ENCODE measurements at places on chromosomes 7 and 10.

- no peak for DNase-seq
Observed at GRCh38 chr7:156456503-156457115, 184.0 kb upstream of the RNF32 start.

- DNase-seq = no peak
Observed at GRCh38 chr10:13890233-13891127, 303.7 kb downstream of the PRPF18 start.

GRCh38 chr10:13087601-13087985, 12.4 kb upstream of the OPTN start:
- DNase-seq = no peak

- no peak for DNase-seq
Observed at GRCh38 chr10:13349463-13350274, 1.6 kb upstream of the SEPHS1 start.

- no peak for DNase-seq
Observed at GRCh38 chr10:113897693-113898618, 43.5 kb downstream of the NHLRC2 start.

- no peak for DNase-seq
Observed at GRCh38 chr10:110418218-110418617, 79.5 kb upstream of the DUSP5 start.

DNA sequence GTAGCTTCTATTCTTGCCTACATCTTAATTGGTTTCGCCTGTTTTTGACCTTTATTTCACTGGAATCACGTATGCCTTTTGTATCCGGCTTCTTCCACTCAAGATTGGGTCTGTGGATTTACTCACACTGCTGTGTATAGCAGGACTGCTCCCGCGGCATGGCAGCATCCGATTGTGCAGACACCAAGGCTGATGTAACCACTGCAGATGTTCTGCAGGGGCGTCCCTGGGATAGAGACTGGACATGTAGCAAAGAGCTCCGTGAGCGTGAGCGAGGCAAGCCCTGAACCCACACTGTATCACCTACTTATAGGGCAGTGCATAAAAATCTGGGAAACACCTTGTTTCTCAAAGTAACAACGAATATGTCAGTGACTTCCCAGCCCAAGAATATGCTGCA, 11.4 kb upstream of the IDI2 start:
- DNase-seq = no peak

GRCh38 chr10:25901199-25901598, 32.8 kb upstream of the MYO3A start:
- no peak for DNase-seq

GRCh38 chr7:85776691-85777345, 590.0 kb upstream of the SEMA3D start:
- DNase-seq = no peak

DNA sequence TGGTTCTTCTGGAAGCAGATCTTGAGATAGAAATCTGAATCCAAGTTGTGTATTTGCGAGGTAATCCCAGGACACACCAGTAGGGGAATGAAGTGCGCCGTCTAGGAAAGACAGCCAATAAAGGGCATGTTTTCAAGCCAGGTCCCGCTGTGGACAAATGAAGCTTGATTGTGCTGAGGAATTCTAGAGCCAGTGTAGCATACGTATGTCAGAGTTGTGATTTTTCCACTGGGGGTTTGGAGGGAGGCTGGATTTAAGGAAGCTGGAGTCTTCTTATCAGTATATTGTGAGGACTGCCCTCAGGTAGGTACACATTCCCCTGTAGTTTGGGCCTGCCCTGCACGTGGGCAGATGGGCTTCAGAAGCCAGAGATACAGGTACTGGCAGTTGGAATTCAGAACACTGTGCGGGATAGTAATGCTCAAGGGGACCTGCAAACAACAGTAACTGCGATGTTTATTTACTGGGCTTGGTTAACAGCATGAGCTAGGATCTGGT, 50.9 kb downstream of the GALNT11 start:
- DNase-seq = no peak

DNA sequence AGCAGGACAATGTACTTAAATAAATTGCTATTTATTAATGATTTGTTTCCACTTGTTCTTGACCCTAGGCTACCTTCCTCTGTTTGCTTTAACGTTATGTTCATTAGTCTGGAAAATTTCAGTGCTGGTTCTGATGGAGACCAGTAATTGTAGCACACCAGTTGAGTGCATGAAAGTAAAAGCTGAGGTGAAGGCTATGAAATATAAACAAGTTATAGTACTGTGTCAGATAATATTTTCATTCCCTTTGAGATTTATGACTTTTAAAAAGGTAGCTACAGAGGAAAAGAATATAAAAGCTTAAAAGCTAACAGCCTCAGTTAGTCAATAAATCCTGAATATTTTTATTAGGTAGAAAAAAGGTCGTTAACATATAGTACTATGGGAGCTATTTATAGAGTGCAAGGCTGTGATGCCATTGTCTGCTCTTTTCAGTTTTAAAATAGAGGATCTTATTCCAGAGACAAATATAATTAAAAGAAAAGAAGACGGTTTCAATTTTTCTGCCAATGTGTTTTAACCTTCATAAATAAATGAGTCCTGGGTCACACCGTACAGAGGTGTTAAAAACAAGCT, 351.8 kb upstream of the ETV1 start:
- DNase-seq = no peak

- DNase-seq = no peak
Observed at GRCh38 chr7:104096683-104097082, 107.2 kb upstream of the RELN start.

DNA sequence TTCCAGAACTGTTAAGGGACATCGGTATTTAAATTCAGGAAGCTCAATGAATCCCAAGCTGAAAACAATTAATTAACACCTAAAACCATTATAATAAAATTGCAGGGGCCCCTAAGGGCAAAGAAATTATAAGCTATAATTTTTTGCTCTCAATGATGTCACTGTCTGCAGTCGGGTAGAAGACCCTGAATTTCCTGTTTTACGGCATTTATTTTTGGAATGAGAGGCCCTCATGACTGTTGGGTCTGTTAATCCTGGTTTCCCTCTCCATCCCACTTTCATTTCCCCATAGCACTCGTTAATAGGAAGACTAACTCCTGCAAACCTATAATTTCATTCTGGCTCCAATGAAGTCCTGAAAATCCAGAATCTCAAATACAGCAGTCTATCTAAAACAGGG, 25.8 kb upstream of the GPR37 start:
- no peak for DNase-seq

DNA sequence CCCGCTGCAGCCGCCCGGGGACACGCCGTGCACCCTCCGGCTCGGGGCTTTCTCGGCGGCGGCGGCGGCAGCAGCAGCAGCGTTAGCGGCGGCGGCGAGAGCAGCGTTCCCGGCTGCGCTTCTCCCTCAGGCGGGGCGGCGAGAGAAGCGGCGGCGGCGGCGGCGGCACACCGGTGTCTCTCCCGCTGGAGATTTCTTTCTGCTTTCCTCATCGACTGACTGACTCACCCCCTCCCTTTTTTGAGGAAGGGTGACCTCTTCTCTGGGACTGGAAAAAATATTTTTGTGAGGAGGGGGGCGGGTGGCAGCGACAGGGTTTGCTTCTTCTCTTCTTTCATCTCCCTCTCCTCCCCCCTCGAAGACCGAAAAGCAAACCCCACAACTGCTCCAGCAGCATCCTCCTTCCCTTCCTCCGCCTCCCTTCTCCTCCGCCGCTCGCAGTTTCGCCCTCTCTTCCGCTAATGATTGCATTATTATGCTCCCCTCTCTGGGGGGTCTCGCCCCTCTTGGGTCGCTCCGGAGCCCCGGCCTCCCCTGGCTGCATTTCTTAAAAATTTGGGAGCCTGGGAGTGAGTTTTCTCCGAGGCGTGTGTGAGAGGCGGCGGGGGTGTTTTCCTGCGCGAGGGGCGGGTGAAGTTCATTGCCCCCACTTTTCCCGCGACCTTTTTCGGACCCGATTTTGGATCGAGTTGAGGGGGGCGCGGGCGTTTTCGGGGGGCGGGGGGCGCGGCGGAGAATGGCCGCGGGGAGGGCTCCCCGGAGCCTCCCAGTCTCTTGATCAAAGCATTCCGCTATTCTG, 411 bp downstream of the AUTS2 start:
- no peak for DNase-seq

DNA sequence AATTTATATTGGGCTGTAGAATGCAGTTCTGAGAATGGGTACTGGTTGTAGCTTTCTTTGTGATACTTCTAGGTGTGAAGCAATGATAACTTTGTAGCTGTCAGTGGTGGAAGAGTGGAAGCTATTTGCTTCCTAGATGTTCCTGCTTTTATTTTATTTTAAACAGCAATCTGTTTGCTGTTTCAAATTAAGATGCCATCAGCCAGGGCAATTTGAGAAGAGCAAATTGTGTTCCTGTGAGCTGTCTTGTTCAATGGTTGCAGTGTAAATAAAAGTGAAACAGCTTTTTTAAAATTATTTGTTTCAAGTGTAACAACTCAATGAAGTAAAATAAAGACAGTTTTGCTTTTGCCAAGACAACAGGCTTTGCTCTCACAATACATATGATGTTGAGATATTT, 150.8 kb upstream of the TMEM229A start:
- no peak for DNase-seq

- no peak for DNase-seq
Observed at GRCh38 chr7:2915023-2915422, 70.9 kb upstream of the GNA12 start.

DNA sequence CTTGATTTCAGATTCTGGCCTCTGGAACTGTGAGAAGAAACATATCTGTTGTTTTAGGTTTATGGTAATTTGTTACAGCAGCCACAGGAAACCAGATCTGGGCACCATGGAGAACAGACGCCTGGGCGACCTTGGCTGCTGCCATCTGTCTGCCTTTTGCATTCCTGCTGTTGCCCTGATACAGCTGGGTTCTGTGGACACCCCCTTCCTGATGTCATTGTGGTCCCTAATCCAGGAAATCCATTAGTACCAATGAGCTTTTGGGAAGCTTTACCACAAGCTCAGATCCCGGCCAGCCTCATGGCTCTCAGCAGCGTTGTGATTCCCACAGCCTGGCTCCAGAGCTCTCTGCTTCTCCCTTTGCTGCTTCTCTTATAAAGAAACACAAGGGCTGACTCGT, 174.2 kb upstream of the NPS start:
- DNase-seq = no peak

- DNase-seq = no peak
Observed at GRCh38 chr7:116356979-116357378, 142.6 kb upstream of the CAV2 start.

DNA sequence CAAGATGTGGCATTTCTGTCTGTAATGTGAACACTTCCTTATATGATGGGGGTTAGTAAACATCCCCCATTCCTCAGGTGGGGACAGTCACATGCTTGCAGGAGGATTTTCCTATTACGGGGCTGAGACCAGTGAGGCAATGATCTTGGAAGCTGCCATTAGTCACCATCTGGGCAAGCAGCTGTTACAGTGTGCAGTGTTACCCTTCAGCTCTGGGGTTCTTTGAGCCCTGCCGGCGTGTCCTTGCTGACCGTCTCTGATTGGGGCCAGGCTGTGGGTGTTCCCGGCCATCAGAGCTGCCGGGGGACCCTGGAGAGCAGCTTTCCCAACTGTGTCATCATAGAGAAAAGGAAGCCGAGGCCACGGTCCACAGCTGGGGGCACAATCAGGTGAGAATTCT, 126.8 kb upstream of the FAM20C start:
- no peak for DNase-seq

DNA sequence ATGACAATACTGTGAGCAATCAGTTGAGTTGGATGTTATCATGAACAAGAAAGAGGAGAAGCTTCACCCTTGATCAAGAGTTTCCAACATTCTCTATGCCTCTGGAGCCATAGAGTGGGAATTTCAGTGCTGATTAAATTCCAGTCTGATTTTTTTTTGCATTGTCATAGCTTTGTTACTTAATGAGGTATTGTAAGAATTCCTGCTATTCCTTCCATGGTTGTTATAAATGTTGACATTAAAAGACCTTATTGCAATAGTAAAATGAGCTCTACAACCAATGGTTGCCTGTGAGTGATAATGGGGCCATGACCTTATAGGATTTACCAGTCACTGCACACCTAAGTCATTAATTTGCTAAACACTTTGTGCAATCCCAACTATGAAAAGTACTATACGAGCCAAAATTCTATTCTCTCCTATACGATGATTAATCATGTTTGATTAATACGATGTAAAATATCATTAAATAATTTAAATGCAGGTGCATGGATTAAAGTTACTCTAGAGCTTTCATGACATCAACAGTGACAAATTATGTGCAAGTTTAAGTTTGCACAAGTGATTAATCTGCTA, 353.2 kb upstream of the KLF6 start:
- DNase-seq = no peak

- no peak for DNase-seq
Observed at GRCh38 chr7:91043924-91044645, 220.1 kb upstream of the FZD1 start.

- DNase-seq = no peak
Observed at GRCh38 chr7:22418251-22419046, 61.5 kb upstream of the RAPGEF5 start.

DNA sequence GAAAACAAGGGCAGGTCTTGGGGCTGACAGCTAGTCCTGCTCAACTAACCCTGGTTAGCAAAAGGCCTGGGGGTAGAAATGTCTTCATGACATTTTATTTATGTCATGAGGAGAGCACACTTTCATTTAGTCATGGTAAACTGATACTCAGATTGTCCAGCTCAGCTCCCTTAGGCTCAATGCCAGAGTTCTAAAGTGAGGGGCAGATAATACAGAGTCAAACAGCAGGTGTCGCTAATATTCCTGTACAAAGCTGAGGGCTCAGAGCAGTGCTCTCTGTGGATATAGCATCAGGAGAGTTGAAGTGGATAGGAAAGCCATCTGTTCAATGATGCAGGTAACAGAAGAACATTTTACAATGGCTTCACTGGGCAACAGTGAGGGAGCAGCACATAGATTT, 26.8 kb upstream of the CALCR start:
- DNase-seq = no peak

- DNase-seq = no peak
Observed at GRCh38 chr7:27947586-27948278, 207.8 kb downstream of the TAX1BP1 start.

GRCh38 chr10:49395741-49396665, at the start of gene DRGX:
Gene DRGX, minus strand, starts transcription at chr10:49396089. Its CDS starts 649 bp downstream, at chr10:49395440.
- no peak for DNase-seq

GRCh38 chr10:91287276-91287675, 66.8 kb downstream of the PCGF5 start:
- no peak for DNase-seq

DNA sequence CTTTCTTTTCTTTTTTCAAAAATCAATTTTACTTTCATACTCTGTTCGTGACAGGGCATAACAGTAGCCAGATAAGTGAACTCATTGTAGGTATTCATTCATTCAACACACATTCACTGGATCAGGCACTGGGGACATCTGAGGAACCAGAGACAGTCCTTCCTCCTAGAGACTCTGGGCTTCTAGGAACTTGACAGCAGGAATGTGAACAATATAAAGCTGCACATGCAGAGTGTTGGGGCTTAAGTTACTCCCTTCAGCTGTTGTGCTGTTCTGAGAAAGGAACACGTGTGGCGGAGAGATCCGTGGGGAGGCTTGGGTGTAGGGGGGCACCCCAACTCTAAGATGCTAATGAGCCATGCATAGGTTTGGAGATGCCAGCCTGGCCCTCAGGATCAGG, 120.4 kb downstream of the PKD1L1 start:
- no peak for DNase-seq

- no peak for DNase-seq
Observed at GRCh38 chr7:138645284-138645683, 55.9 kb downstream of the SVOPL start.

Measured in activated CD8-positive, alpha-beta memory T cell treated with anti-CD3 and anti-CD28 coated beads for 4 hours (primary cell).